ENCODE measurements at places on chromosomes 5 and 9.
A peak's percentile ranks its signal among the peaks of the same experiment; 100 is the strongest.

DNA sequence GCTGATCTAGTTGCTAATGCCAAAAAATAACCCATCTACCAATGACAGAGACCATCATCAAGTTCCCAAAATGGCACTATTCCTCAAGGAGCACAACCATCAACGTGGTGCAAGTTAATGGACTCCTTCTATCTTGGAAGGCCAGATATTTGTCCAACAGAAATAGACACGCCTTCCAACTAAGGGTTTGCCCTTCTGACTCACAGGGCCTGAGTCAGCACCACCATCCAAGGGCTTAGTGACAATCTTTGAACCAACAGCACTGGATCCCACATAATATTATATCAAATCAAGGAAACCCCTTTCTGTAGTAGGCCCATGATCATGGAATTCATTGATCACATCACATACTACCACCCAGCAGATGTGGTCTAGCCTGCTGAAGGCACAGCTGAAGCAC, 84.3 kb downstream of the MED27 start:
- no peak for DNase-seq

GRCh38 chr5:179733772-179734126, 1.1 kb downstream of the MAML1 start:
- no peak for DNase-seq

DNA sequence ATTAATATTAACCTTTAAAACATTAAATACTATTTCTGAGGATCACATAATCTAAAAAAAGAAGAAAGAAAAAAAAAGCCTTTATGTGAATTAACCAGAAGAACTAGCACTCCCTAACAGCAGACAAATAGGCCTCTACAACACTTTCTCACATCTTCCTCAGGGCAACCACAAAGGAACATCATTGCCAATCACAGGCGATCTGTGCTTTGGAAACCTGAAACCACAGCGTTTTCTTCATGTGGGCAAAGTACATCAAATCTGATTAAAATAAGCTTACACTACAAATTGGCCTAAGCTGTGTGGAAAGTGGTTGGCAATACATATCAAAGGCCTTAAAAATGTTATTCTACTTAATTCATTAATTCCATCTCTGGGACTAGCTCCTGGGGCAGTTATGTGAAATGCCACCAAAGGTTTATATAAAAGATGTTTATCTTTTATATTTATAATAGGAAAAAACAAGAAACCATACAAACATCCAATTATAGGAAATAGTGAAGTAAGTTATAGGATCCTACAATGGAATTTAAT, 184.8 kb upstream of the TBCA start:
- no peak for DNase-seq

GRCh38 chr5:110968246-110969005, 103.1 kb upstream of the TSLP start:
- DNase-seq: no peak

DNA sequence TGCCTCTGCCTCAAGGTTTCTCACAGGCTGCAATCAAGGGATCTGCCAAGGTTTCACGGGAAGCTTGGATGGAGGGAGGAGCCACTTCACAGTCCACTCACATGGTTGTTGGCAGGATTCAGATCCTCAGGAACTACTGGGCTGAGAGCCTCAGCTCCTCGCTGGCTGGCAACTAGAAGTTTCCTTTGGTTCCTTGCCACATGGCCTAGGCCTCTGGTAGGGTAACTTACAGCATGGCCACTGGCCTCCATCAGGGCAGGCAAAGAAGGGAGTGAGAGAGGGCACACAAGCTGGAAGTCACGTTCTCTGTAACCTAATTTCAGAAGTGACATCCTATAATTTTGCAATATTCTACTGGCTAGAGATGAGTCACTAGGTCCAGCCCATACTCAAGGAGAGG, 32.2 kb downstream of the SPOCK1 start:
- no peak for DNase-seq

GRCh38 chr5:125148706-125149105, 402.3 kb upstream of the ZNF608 start:
- no peak for DNase-seq

GRCh38 chr5:164359260-164360255, 854.1 kb downstream of the MAT2B start:
- no peak for DNase-seq

DNA sequence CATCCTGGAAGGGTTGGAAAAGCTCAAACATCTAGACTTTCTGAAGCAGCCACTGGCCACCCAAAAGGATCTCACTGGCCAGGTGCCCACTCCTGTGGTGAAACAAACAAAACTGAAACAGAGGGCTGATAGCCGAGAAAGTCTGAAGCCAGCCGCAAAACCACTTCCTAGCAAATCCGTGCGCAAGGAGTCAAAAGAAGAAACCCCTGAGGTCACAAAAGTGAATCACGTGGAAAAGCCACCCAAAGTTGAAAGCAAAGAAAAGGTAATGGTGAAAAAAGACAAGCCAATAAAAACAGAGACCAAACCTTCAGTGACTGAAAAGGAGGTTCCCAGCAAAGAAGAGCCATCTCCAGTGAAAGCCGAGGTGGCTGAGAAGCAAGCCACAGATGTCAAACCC, 87.6 kb downstream of the MAP1B start:
- DNase-seq: no peak

DNA sequence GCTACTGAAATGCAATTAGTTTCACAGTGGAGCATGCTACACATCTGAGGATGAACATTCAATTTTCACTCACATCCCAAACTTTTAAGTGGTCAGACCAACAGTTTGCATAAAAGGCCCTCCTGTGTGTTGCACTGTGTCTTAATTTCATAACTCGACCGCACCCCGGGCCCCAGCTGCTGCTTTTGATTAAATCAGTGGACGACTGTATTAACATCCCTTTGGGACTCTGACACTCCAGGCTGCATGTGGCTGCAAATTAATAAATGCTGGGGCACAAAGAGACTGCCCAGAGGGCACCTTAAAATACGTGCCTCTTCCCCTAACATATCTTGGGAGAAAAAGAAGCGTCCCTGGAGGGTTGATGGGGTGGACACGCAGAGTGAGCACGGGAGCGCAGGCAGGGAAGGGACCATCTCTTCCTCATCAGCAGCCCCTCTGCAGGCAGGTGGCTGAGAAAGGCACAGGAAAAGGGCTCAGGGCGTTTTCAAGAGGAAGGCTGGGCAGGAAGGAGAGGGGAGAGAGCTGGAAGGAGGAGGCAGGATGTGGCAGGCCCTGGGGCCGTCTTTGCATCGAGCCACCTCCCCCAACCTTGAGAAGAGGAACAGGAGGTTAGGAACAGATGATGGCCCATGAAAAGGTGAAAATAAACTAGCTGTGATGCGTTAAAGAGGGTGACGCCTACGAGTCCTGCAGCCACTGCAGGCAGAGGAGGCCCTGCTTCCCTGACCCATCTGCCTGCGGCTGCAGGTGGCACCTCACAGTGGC, 18.6 kb downstream of the MED10 start:
- no peak for DNase-seq

- DNase-seq: no peak
These were observed 57.0 kb upstream of the ACOT12 start for GRCh38 chr5:81450940-81451339.

DNA sequence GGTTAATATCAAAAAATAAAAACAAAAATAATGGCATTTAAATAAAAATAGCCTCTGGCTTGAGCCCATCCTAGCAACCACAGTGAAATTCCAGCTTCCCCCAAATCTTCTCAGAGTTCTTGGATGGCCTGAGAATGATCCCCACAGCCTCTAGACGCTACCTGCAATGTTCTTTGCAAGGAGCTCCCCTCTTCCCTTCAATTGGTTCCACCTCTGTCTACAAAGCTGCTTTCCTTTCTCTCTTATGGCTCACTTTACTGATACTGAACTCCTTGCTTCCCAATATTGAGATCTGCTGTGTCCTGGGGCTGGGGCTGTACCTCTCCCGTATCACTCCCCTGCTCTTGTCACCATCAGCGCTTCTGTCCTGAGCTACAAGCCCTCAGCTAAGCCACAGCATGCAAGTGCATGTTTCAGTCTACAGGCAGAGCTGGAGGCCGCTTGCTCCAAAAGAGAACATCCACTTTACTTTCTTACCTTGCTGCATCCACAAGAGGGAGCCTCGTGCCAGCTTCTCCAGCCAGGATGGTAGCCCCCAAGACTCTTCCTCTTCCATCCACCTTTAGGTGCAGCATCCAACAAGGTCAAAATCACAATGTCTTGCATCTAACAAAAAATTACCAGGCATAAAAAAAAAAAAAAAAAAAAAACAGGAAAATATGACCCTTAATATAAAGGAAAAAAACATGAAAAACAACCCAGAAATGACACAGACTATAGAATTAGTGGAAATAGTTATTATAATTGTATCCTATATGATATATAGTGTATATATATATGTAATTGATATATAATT, 57.4 kb upstream of the PRSS3 start:
- DNase-seq: peak; percentile 55

DNA sequence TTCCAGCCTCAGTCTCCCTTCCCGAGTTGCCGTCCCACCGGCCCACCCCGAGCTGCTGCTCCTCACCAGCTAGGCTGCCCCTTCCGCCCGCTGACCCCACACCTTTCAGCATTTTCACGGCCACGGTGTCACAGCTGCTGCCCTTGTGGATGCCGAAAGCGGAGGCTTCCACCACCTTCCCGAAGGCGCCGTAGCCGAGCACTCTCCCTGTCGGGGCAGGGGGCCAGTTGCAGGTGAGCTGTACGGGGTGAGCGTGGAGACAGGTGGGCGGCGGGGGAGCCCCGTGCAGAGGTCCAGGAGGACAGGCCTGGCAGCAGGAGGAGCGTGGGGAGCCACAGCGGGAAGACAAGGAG, 28.2 kb upstream of the SCGB3A1 start:
- no peak for DNase-seq

GRCh38 chr9:91711755-91712601, 238.1 kb downstream of the ROR2 start:
- no peak for DNase-seq

- DNase-seq: no peak
These were observed 334.1 kb upstream of the CD180 start for GRCh38 chr5:67530609-67531255.

- DNase-seq: no peak
These were observed 93.9 kb downstream of the LHFPL2 start for GRCh38 chr5:78554670-78555069.

DNA sequence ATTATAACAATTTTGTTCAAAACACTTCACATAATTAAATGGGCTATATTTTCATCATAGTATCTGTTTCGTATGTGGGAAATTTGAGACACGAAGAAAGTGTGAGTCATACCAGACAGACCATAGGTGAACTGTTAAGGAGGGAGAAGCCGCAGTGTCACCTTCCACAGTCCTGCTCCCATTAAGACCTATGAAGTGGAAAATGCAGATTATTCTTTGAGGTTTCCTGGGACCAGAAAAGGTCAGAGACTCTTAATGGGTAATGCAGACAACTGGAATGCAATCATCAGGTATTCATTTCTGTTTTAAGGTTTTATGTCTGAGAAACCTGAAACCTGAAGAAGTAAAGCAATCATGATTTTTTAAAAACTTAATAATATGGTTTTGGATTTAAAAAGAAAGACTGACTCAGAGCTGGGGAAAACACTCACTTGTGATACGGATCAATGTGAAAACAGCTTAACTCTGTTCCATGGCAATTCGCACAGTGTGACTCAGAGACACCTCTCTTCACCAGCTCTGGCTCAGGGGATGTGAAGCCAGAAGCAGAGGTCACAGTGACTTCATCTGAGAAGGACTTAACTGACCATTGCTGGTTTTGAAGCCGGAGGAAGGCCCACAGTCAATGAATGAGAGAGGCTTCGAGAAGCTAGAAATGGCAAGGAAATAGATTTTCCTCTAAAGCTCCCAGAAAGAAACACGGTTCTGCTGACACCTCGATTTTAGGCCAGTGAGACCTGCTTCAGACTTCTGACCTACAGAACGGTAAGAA, 17.2 kb upstream of the GCNT1 start:
- no peak for DNase-seq

DNA sequence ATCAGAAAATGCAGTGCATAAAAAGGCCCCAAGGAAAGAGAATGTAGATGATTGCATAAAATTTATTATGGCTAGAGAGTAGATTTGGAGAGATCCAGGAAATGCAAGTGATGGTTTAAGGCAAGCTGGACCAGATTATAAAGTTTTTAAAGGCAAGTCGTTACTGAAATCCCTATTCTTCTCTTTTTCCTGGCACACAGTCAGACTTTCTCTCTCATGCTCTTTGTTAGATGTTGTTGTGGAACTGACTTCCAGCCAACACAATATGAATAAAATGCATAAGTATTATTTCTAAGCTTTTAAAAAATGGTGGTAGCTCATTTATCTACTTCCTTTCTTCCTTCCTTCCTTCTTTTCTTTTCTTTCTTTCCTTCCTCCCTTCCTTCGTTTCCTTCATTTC, 1085.4 kb upstream of the CDH6 start:
- no peak for DNase-seq

GRCh38 chr5:124948062-124948753, 201.8 kb upstream of the ZNF608 start:
- DNase-seq: peak; percentile 4

Data from endothelial cell (in vitro differentiated cells).